CD8-positive, alpha-beta T cell (primary cell): ENCODE measurements at places on chromosomes 13 and 19. TPM values are rescaled to one million over a fixed set of nuclear protein-coding genes. Genes with fewer than 3 reads are reported as not detected.
A peak's percentile ranks its signal among the peaks of the same experiment; 100 is the strongest.

GRCh38 chr13:32113532-32113931 lies 82.0 kb downstream of the FRY start:
- no peak for DNase-seq

The NOSIP gene
- total RNA-seq, result 110 TPM

GRCh38 chr13:23466144-23467002 lies 32.9 kb upstream of the SACS start:
- DNase-seq, result peak; percentile 26

- DNase-seq, result no peak
These were observed 116.4 kb downstream of the TSHZ3 start for GRCh38 chr19:31232871-31233270.

DNA sequence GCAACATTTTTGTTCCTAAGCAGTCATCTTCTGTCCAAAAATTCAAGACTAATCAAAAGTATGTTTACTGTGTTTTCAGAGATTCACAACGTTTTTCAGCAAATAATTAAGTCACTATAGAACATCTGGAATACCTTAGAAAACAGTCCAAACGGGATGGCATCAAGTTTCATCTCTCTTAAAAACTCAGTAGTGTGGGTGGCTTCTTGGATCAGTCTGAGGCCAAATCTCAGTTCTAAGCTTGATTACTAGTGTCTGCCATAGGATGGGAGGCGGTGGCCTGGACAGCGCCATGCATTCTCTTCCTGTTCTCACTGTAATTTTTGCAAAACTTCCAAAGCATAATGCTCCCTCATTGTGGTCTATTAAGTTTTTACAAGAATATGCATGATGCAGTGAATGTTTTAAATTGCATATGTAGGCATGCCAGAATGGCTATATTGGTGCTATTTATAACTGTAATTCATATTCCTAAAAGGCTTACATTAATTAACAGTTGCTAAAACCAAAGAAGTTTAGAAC lies 37.1 kb downstream of the ANKRD10 start:
- no peak for DNase-seq

- no peak for DNase-seq
These were observed 752 bp upstream of the EDNRB start for GRCh38 chr13:77919246-77919920.

The BIVM gene
- total RNA-seq, result 6.0 TPM

DNA sequence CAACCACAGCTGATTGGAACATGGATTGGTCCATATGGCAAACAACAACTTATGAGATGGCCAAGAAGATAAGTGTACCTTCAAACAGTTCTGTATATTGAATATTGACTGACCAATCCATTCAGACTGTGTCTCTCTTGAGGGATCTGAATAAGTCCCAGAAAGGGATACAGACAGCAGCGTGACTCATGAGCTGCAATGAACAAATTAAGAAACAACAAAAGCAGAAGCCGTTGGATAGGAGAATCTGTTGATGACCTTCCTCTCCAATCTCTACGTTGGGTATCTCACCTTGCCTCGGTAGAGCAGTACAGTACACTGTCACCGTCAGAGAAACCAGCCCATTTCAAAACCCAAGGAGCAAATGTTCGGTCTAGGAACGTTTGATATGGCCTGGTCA lies 21.3 kb downstream of the MBD3L2B start:
- no peak for DNase-seq

GRCh38 chr19:34506026-34506370 lies 24.4 kb downstream of the WTIP start:
- no peak for DNase-seq

DNA sequence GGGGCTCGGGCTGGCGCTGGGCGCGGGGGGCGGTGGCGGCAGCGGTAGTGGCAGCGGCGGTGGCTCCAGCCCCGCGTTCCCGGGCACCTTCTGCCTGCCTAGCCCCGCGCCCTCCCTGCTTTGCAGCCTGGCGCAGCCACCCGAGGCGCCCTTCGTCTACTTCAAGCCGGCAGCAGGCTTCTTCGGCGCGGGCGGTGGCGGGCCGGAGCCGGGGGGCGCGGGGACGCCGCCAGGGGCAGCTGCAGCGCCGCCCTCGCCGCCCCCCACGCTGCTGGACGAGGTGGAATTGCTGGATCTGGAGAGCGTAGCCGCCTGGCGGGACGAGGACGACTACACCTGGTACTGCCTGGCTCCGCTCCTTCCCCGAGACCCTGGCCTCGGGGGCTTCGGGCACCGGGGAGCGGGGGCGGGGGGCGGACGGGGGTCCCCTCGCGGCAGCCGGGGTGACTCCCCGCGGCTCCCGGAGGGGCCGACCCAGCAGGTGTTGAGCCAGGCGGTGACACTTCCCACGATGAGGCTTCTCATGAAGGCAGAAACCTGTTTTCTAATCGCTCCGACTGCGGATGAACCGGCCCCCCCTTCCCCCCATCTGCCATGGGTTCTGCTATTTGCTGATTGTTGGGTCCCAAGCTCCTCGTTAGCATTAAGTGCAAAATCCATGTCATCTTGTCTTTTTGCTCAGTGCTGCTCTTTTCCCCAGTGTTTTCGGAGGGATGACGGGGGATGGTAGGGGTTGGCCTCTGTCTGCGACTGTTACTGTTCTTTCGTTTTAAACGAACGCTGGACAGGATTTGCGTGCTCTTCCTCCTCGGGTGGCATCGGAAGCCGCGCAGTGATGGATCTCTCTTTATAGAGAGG lies 943 bp downstream of the SLAIN1 start:
- peak; percentile 66 for DNase-seq

- DNase-seq, result no peak
These were observed 26.8 kb downstream of the RASA3 start for GRCh38 chr13:114105521-114106225.

The HSPBP1 gene
- total RNA-seq, result 18.9 TPM

The OR7A17 gene
- total RNA-seq, result not detected

GRCh38 chr13:42337808-42338600 lies 66.1 kb downstream of the AKAP11 start:
- DNase-seq, result no peak

DNA sequence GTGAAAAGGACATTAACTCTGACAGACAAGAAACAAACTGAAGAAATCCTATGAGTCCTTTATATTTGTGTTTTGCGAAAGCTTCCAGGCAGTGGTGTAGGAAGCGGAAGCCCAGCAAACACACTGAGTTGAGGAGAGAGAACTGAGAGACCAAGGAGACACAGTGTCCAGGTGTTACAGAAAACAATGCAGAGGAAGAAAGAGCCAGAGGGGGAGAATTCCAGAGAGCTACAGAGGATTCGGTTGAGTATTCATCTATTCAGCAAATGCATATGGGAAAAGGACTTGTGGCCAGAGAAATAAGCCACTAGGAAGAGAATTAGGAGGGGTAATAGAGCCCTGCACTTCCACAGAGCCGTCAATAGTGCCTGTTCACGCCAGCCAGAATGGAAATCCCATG lies 183.5 kb downstream of the LIG4 start:
- DNase-seq, result no peak

DNA sequence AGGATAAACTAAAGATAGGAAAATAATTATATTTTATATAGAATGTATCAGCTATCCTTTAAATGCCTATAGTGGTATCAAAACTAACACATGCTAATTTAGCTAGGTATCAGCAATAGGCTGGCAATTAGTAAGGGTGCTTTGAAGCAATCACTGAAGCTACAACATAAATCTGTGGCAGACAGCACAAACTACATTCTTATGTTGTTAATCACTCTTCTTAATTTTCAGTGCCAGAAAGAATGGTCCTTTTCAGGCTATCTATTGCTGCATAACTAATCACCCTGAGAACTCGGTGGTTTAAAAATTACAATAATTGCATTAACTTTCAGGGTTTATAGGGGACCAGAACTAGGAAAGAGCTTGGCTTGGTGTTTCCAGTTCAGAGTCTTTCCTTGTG lies 963.1 kb downstream of the EFNB2 start:
- no peak for DNase-seq

DNA sequence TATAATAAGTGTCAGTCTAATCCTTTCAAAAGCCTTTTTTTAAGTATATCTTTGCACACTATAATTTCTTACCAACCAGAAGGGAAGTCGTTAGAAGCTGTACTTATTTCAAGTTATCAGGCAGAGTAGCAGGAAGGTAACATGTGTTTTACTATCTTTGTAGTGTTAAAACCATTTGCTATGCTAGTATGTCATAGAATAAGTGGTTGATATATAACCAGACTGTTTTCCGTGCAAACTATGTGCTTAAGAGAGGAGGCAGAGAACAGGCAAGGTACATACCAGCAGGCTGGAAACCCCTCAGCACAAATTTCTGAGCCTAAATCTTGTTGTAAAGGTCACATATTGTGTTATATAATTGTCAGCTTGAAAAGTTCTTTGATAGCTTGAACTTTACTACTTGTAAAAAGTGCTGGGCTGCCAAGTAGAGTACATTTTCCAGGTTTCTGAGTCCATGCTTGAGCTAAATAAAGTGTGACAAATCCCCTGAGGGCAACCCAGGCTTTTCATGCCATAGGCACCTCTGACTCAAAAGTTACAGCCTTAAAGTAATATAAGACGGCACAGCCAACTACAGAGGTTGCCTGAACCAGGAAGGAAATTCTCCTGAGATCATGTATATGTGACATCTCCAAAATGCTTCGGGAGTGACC lies 1297.4 kb downstream of the PCDH9 start:
- DNase-seq, result no peak

The TTC9B gene
- not detected for total RNA-seq

The CCDC169 gene
- total RNA-seq, result not detected

DNA sequence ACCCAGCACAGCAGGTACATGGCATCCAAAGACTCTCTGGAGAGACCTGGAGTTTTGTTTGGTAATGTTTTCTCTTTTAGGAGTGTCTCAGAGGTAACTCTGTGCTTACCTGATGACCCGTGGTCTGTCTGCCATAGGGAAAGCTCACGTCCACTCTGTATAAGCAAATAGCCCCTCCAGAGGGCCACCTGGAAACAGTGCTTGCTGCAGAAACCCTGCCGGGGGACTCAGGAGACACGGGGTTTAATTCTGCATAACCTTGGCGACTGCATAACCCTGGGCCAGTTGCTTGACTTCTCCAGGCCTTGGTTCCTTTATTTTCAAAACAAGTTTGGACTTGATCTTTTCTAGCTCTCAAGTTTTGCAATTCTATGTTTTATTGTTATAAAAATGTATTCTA lies 187.2 kb upstream of the SOX1 start:
- DNase-seq, result no peak

- DNase-seq, result no peak
These were observed 240.9 kb upstream of the SERP2 start for GRCh38 chr13:44132710-44133109.

DNA sequence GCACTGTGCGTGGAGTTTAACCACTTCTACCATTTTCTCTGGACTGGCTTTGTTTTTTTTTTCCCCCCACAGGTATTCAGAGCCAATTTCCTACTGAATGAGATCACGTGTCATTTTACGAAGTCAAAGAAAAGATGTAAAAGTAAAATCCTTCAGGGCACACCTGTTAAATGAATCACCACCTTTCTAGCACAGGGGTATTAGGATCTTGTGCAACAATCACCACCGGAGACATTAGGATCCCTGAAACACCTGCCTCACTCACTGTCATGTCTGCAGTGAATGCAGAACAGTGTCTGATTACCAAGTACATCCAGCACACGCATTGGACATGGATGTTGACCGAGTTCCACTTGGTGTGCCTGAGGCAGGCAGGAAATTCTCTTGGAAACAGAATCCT lies 17.2 kb downstream of the BRD4 start:
- DNase-seq, result no peak

GRCh38 chr13:34344816-34345215 lies 526.9 kb downstream of the RFC3 start:
- DNase-seq, result no peak

DNA sequence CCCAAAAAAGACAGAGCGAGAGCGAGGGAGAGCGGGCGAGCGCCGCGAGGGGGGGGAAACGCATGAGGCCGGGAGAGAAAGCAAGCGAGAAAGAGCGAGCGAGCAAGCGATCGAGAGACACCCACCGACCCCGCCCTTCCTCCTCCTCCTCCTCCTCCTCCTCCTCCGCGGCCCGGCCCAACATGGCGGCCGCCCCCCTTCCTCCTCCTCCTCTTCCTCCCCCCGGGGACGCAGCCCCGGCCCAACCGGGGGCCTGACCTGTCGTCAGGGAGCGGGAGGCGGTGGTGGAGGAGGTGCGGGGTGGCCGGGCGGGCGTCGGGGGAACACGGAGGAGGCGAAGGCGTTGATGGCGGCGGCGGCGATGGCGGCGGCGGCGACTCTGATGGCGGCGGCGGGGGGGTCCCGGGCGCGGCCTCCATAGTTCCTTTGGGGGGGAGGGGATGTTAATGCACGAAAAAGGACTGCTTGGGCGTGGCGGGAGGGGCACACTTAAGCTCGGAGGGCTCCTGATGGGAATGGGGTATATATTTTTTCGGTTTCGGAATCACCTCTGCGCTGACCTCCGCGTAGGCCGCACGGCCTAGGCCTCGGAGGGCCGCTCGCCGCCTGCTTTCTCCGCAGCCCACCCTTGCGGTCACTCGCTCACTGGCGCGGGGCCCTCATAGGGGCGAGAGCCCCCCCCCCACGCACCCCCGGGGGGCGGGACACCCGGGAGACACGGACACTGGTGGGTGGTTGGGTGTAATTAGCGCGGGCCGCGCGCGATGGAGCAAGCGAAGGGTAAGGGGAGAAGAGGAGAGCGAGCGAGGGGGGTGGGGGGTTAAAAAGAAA lies 1.2 kb downstream of the ZC3H4 start:
- peak; percentile 94 for DNase-seq

The SIGLEC6 gene
- total RNA-seq, result not detected

The ZNF813 gene
- total RNA-seq, result 3.8 TPM

The LYPD3 gene
- total RNA-seq, result 72.3 TPM

- DNase-seq, result no peak
These were observed 569 bp downstream of the POLR1D start for GRCh38 chr13:27622102-27622820.

GRCh38 chr13:45299194-45299593 lies 41.8 kb downstream of the TPT1 start:
- DNase-seq, result no peak

DNA sequence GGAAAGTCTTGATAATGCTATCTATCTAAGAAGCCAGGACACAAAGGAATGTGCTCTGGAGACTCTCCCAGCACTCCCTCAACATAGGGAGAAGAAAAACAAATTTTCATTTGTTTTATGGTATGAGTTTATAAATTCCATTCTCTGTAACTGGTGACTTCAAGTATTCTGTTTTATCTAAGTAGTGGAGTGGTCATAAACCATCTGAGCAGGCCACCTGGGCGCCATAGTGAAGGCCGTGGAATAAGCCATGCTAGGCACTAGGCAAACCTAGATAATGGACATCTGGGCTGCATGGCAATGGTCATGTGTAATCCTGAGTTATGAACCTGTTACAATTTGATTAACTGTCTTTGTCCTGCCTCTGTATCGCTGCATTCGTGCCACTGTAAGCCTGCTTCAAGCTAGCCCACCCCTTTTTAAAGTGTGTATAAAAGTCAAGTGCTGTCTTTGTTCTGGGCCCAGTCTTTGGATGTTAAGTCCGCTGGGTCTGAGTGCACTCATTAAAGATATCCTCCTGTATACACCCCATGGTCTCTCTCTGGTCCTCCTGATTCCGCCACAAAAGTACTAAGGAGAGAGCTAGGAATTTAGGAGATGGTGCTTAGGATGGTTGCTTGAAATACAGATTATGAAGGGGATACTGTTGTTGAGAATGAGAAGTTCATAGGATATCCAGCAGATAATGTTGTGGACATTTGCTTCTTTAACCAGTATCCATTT lies 13.2 kb downstream of the GTF2F2 start:
- DNase-seq, result no peak

- no peak for DNase-seq
These were observed 100.8 kb downstream of the COL4A1 start for GRCh38 chr13:110206185-110206584.

The BICRA gene
- 20.0 TPM for total RNA-seq

GRCh38 chr13:64810750-64811149 lies 2419.4 kb downstream of the PCDH9 start:
- DNase-seq, result no peak

The MCF2L gene
- total RNA-seq, result 13.7 TPM
